ENCODE measurements at places on chromosomes 3 and 15. TPM values are rescaled to one million over a fixed set of nuclear protein-coding genes. Genes with fewer than 3 reads are reported as not detected.

HRG gene
- total RNA-seq, result not detected

GABPB1 gene
- total RNA-seq, result 78.3 TPM

EIF4G1 gene
- 680 TPM for total RNA-seq

ACSBG1 gene
- total RNA-seq, result not detected

PLA2G4E gene
- total RNA-seq, result not detected

SCN11A gene
- total RNA-seq, result not detected

GP9 gene
- total RNA-seq, result not detected

MESP2 gene
- total RNA-seq, result not detected

ACP3 gene
- not detected for total RNA-seq

ANKUB1 gene
- not detected for total RNA-seq

COL8A1 gene
- 0.09 TPM for total RNA-seq

FANCD2 gene
- total RNA-seq, result 71.4 TPM

TXNRD3 gene
- total RNA-seq, result 1.3 TPM

SLC22A13 gene
- 0.47 TPM for total RNA-seq

GASK1A gene
- not detected for total RNA-seq

ADGRG7 gene
- not detected for total RNA-seq

CHRNA7 gene
- total RNA-seq, result not detected

IL5RA gene
- total RNA-seq, result not detected

TRIM42 gene
- total RNA-seq, result not detected

P2RY1 gene
- 0.92 TPM for total RNA-seq

STX19 gene
- total RNA-seq, result not detected

ZNF860 gene
- 0.19 TPM for total RNA-seq

STARD5 gene
- 5.8 TPM for total RNA-seq

LIPH gene
- not detected for total RNA-seq

CYP1A1 gene
- 0.42 TPM for total RNA-seq

MUC13 gene
- not detected for total RNA-seq

PPP1R14D gene
- total RNA-seq, result not detected

CCDC66 gene
- total RNA-seq, result 36.8 TPM

PAK6 gene
- 0.33 TPM for total RNA-seq

NR1I2 gene
- 0.17 TPM for total RNA-seq

C3orf22 gene
- not detected for total RNA-seq

GOLGA6L1 gene
- not detected for total RNA-seq

IL16 gene
- 97.2 TPM for total RNA-seq

FHIT gene
- 23.8 TPM for total RNA-seq

B2M gene
- 4,380 TPM for total RNA-seq

STRIT1 gene
- not detected for total RNA-seq

ERICH6 gene
- total RNA-seq, result not detected

PDIA3 gene
- 313 TPM for total RNA-seq
